A549 (cell line): ENCODE measurements at places on chromosomes 1 and 21. TPM values are rescaled to one million over a fixed set of nuclear protein-coding genes. Genes with fewer than 3 reads are reported as not detected.

TEX38 gene
- polyA plus RNA-seq = not detected in 3 replicates

C4BPB gene
- polyA plus RNA-seq = 4.9 to 9.5 TPM (median 5.1 TPM) in 3 replicates

PEAR1 gene
- polyA plus RNA-seq = 5.0 to 7.5 TPM (median 6.3 TPM) in 3 replicates

- no peak for DNase-seq
Observed at GRCh38 chr1:32112806-32113375, 5.0 kb downstream of the KPNA6 start.

DNA sequence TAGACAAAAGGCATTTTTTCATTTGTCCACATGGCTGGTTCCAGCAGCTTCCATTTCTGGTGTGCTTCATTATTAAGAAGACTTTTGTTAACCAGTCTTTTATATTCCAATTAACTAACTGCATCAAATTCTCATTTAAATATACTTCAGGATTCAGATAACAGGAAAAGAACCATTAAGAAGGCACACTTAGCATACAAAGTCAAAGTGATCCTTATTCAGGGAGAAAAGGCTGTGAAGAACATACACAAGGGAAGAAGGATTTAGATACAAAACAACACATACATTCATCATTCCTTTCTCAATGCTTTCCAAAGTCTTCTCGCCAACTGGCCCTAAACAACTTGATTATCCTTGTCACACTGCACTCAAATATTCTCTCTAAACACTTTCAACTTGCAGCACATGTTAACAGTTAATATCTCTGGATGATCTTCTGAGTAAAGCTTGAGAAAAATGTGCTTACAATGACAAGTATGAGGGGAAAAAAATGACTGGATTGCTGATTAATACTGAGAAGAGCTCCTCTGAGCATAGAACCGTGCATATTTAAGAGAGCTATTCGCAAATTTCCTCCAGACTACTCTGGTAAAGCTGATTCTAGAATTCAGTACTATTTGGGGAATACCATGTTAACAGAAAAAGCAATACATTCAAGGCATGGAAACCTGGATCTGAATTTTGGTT, 225.2 kb upstream of the TNR start:
- no peak for DNase-seq

DNA sequence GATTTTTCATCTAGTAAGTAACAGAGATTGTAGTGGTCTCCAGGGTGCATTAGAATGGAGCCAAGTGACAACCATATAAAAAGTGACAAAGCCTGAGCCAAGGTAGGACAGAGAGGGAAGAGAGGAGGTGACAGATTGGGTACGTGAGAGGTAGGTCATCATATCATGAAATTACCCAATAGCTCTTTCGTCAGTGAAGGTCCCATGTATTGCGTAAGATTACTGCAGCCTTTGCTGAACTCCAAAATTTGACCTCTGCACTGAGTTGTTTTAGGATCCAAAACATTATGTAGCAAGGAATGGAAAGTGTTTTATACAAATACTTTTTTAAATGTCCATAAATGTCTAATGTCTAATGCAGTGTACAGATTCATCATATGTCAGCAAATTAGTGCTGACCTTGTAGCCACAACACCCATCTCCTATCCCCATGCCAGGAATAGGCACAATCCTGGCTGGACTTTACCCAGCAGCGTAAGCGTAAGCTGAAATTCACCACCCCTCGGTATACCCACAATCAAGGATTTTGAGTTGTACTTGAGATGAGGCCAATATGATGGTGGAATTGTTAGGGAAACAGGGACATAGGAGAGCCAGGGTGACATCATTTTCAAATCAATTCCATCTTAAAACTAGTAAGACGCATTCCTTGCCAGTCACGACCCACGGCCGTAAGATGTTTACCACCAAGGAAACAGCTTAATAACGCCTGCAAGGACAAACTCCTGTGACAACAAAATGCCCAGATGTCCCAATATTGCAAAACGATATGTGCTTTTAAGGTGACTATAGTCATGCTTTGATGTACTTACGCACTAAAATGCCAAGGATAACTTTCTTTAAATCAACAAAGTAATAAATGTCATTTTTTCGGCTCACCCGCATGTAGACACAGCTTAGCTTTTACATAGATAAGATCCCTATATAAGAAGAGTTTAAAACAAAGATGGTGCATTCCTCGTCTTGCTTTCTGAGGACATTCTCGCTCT, 38.1 kb upstream of the GREM2 start:
- DNase-seq = no peak

DNA sequence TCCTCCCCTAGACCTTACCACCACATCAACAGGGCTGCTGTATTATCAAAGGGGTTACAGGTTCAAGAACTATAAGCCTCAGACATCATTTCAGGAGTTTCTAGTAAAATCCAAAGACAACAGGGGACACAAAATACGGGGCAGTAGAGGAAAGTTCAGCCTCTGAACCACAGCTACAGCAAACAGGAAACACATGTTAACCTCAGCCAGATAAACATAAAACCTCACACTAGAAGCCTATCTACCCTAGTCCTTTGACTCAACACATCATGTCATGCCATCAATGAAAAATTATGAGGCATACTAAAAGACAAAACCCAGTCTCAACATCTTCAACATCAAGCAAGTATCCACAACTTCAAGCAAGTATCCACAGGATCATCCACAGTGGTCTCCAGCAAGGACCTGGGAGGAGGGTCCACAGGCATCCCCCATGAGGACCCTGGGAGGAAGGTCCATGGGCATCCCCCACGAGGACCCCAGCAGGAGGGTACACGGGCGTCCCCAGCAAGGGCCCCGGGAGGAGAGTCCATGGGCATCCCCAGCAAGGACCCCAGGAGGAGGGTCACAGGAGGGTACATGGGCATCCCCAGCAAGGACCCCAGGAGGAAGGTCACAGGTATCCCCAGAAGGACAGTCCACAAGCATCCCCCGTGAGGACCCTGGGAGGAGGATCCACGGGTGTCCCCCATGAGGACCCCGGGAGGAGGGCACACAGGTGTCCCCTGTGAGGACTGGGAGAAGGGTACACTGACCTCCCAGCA, 440.0 kb downstream of the MATN1 start:
- no peak for DNase-seq

GRCh38 chr1:167371030-167371429, 147.3 kb downstream of the CD247 start:
- no peak for DNase-seq
